ENCODE measurements at places on chromosomes 3 and 15.

GRCh38 chr15:31267161-31268107 is 59.2 kb upstream of the KLF13 start:
- DNase-seq, result no peak

DNA sequence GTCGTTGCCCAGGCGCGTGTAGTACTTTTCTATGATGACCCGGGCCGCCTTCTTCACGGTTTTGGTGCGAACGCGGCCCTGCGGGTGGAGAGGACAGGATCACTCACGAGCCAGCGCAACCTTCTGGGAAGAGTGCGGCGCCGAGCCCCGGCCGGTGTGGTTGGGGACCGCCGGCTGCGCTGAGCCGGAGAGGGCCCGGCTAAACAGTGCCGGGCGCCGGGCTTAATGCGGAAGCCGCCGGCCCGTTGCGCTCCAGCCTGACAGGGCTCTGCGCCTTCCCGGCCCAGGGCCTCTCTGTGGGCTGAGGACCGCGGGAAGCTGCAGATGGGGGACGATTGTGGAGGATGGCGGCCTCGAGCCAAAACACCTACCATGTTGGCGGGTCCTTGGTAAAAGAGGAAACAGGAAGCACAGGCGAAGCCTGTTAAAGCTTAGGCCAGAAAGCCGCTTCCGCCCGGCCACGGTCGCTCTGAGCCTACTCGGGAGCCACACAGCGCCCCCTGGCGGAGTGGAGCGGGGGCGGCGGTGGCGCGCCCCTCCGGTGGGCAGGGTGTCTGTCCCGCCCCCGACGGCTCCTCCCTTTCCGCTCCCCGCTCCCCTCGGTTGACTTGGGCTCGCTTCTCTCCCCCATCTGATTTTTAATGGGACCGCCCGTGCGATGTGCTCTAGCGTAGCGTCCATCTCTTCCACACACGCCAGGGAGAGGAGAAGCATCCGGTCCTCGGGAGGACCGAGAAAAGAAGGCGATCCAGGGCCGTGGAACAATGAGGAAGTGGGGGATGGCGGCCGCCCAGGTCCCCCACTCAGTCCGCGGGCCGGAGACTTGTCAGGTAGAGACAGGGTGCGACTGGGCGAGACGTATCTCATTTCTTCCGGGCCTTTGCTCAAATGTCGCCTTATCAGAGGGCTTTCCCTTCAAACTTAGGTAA is at the start of gene RPS17:
RPS17 (minus strand) TSS at position 403 of the 929 bp plus-strand sequence; CDS start at position 374, 29 bp downstream.
- peak; percentile 72 for DNase-seq

DNA sequence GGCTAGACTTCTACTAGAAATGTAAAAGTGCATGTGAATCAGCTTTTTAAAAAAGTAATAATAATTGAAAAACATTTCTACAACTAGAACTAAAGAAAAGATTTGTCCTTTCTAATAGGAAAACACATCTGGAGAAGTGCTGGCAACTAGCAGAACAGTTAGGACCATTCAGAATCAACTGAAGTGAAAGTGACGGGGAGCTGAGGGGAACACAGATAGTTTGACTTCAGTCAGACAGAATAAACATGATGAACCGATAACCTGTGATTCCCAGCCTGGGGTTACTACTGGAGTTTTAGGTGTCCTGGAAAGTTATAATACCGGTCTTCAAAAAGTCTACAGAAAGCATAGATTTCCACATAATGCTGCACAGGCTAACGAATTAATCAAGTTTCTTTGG is 28.1 kb downstream of the OPA1 start:
- DNase-seq, result no peak

DNA sequence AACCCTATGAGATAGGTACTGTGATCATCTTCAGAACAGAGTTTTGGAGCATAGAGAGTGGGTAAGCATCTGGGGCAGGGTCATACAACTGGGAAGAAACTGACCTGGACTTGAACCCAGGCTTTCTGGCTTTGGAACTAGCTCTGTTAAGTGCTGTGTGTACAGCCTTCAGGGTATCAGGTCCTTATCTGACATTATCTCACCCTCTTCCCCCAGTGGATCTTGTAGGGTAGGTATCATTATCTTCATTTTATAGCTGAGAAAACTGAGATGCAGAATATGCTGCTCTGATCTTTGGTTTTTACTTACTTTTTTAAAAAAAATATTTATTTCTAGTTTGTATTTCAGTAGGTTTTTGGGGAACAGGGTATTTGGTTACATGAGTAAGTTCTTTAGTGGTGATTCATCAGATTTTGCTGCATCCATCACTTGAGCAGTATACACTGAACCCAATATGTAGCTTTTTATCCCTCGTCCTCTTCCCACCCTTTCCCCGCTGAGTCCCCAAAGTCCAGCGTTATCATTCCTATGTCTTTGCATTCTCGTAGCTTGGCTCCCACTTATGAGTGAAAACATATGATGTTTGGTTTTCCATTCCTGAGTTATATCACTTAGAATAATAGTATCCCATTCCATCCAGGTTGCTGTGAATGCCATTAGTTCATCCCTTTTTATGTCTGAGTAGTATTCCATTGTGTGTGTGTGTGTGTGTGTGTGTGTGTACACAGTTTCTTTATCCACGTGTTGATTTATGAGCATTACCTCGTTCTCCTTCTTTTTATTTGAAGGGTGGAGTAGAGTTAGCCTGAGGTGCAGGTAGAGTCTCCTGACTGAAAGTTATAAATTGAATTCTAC is 271.2 kb downstream of the PTPRG start:
- DNase-seq, result no peak

DNA sequence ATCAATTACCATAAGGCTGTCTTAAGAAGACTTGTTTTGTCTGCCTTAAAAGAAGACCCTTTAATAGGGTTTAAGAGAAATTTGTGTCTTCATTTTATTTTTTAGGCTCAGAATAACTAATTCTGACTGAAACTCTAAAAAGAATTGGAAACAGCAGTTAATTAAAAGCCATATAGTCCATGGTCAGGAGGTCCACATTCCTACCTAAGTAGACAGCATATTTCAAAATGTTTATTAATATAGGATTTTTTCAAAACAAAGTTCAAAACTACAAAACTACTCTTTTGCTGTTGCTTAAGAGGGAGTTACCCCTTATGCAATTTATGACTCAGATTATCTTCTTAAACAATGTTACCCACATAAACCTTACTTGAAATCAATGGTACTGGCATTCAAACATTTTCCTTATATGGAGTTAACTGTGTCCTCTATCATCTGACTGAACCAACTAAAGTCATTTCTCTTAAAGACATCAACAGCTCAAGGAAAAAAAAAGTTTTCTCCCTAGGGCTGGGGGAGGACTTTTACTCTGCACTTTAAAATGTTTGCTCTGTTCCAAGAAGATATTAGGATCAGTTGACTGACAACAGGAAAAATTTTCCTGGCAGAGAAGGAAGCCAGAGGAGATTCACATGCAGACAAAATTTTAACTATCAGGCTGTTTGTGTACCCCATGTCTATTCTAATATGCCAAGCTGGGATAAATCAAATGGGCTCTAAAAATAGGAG is 56.8 kb upstream of the NANOGP8 start:
- peak; percentile 73 for DNase-seq

DNA sequence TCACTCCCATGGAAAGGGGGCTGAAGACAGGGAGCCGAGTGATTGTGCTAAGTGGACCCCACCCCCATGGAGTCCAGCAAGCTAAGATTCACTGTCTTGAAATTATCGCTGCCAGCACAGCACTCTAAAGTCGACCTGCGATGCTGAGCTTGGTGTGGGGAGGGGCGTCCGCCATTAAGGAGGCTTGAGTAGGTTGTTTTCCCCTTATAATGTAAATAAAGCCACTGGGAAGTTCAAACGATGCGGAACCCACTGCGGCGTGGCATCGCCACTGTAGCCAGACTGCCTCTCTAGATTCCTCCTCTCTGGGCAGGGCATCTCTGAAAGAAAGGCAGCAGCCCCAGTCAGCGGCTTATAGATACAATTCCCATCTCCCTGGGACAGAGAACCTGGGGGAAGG is 10.9 kb upstream of the SRGAP3 start:
- DNase-seq, result no peak

DNA sequence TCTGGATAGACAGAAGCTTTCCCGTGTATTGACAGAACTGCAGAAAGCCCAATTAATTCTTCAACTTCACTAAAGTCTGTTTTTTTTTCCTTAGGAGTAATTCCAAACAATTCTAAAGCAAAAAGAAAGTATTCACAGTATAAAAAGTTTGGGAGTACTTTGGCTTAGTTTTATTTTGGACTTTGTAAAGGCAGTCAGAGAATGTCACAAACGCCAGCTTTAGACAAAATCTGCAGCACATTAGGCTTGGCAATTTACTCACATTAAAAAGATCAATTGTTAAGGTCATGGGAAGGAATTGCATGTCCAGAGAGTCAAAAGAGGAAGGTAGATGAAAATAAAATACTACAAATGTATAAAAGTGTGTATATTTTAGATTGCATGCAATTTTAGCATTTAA is 47.5 kb upstream of the GBE1 start:
- DNase-seq, result no peak

GRCh38 chr3:39011191-39011736 is 40.5 kb downstream of the SCN11A start:
- DNase-seq, result no peak

DNA sequence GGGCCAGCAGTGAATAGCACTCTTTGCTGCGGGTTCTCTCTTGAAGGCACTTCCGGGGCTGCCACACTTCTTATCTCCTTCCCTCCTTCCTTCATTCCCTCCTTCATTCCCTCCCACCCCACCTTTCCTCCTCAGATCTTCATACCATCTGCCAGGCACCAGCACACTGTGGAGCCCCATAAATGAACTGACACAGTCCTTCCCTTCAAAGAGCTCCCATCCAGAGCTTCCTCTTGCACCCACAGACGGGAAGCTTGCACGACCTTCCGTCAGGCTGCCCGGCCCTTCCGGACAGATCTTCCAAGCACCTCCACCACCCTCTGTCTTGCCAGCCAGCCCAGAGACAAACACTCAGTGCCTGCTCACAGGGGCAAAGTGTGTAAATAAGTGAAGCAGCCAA is 65.4 kb upstream of the HERC1 start:
- DNase-seq, result no peak

GRCh38 chr3:126679831-126680666 is 24.0 kb upstream of the CHCHD6 start:
- DNase-seq, result no peak

DNA sequence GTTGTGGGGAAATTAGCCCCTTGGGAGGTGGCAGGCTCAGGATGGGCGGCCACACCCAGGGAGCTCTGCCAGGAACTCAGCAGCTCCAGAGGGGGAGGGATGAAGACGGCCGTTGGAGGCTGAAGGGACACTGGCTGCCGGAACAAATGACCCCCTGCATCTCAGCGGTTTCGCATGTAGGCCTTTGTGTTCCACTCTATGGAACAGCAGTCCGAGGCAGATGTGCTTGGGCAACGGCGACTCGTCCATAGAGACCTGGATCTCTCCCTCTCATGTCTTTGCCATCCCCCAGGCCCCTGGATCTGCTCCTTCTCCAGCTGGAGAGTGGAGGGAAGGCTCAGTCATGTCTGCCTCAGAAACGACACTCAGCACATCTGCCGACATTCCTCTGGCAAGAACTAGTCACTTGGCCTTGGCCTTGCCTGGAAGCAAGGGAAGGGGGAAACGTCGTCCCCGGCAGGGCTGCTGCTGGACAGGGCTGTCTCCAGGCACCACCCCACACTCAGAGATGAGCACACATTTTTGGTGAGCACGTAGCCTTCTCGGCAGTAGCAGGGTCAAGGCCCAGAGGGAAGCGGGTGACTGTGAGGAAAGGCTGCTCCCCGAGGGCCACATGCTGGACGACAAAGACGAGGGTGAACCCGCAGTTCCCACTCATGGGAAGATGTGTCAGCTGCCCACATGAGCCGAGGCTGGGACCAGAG is 83.8 kb downstream of the ASB7 start:
- no peak for DNase-seq

DNA sequence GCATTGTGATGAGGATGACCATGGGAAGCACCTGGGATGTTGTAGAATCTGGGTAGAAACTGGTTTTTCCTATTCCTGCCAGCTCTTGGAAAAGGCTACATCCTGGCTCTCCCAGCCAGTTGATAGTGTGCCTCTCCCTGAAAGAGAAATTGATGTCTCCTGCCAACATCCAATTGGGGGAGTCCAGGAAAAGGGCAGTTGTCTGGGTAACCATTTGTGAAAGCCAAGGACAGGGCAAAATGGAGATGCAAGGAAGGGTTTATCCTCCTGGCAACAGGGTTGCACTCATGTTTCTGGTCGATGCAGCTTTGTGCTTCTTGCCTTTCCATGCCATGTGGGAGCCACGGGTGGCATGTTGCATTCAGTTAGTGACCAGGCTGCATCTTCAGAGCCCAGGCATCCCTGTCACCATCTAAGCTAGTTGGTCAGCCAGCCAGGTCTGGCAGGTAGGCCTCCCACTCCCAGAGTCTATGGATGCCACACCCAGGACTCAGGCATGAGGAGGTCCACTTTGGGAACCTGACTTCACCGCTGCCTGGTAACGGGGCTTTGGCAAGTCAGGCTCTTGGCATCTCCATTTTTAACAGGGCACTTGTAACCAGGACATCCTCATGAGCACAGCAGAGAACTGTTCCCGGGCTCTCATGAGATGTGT is 153.5 kb downstream of the DNAJB8 start:
- no peak for DNase-seq

- DNase-seq, result no peak
Measured at GRCh38 chr3:197431346-197431910, 124.3 kb downstream of the BDH1 start.

DNA sequence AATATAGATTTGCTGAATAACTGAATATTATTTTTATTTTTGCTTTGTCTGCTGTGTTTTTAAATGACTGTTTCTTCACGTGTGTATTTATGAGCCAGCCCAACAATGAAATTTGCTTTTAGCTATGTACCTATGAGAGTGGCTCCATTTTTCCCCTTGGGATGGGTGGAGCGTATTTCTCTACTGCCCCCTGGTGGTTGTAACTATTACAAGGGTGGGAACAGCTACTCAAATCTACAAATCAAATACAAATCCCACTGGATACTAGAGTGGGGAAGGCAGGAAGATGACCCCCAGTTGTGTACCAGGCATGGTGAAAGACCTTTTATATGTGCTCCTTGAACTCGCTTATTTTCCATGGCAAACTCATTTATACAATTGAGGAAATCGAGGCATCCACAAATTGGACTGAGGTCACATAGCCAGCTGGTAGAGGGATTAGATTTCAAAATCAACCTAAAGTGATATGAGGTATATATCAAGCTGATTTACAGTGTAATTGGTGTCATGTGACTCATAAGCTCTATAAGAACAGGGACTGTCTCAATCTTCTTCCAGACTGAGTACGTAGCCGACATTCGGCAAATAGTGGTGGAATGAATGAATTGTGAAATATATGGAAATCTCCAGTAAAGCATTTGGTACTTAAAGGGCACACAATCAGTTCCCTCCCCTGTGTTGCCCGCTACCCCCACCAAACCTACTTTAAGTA is 69.5 kb upstream of the VEPH1 start:
- DNase-seq, result peak; percentile 28

DNA sequence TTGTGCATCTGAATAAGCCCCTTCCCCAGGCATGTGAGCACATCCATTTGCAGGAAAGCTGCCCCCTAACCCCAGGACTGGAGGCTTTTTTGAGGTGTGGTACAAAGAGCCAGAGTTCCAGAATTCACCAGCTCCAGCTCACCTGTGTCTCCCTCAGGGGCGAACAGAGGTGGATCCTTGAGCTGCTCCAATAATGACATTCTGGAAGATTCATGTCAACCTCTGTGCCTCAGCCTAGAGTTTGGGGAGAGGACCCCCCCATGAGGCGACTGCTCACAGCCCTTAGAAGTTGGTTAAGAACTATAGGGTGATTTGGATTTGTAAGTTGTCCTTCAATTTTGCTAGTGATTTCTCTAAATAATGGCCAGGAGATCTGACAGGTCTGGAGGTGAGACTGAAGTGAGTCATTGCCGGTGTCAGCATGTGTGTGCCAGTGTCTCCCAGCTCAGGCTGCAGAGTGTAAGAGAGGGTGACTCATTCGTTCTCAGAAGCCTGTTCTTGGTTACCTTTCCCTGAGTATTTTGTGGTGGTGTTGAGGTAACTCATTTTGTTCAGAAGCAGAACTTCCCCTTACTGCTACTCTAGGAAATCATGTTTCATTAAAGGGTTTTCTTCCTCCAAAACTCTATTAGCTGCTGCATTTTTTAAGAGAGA is 136.9 kb upstream of the TOPAZ1 start:
- DNase-seq, result peak; percentile 10
